ENCODE measurements at places on chromosomes 12 and 14.

GRCh38 chr12:26732005-26732908 lies 100.7 kb downstream of the ITPR2 start:
- DNase-seq, result no peak

DNA sequence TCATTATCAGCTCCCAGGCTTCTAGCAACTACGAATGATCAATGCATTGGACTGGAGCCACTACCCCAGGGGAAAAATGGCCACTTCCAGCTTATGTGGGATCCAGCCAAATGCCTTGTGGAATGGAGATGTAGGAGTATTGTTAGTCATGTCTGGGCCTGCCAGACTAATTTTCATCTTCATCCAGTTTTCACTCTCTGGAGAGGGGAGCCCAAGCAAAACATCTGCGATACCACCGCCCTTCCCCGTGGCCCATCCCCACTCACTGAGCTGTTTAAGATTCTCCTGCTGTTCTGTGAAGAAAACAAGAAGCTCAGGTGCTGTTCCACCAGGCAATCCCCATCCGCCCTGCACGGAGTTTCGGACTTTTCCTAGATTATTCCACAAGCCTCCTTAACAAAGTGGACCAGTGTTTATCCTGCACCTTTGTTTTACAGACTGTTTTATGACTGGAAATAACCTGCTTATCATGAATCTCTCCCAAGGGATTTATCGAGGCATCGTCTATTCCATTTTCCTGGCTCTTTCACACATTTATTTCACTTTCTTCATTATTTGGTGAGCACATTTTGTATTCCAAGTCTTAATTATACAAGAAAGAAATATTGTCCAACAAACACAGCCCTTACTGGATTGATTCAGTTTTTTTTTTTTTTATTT lies 35.5 kb upstream of the MAX start:
- no peak for DNase-seq

- no peak for DNase-seq
These were observed 1781.1 kb upstream of the SEL1L start for GRCh38 chr14:83314764-83315163.

DNA sequence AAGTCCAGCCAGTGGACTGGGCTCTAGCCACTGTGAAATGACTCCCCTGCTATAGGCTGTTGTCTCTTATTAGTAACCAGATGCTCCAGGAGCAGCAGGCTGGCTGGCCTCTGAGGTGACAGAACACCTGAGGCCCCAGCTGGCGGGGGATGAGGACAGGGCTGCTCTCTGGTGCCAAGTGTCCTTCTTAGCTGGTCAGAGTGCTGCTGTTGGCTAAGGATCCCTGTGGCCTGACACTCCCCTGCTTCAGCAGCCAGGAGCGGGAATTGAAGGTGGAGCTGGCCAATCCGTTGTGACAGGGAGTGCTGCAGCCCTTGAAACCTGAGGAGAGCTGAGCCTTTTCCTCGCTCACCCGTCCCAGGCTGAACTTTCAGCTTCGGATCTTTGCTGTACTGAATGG lies 30.7 kb downstream of the TMEM229B start:
- DNase-seq, result no peak
